ENCODE measurements at places on chromosomes 5 and 9.

DNA sequence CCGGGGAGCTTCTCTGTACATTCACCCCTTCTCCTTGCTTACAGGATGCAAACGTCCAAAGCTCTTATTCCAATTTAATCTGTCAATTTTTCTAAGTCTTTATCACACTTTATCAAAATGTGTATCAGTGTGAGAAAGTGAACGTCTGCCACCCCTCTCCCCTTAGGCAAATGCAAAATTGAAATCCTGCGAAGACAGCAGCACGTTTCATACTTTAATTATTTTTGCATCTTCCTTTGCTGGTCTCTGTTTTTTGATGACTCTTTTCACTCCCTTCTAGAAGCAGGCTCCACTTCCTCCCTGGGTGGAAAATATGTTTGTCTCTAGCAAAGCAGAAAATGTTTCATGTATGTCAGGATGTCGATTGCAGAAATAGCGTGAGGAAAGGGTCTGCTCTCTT is 576.5 kb upstream of the BRINP1 start:
- no peak for DNase-seq

DNA sequence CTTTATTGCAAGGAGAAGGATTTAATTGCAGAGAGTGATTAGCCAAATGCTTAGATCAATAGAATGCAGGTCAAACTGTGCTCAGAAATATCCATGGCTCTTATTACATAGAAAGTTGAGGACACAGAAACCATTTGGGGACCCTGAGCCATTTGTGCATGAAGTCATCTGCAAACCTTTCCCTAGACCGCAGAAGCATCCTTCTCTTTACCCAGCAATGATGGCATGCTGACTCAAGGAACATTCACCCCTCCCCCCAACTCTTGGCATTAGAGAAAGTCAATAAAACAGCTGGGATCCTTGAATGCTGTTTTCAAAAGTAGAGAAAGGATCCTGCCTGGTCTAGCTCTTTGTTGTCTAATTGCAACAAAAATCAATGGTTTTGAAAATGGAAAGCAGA is 73.5 kb downstream of the PPP2R2B start:
- no peak for DNase-seq

DNA sequence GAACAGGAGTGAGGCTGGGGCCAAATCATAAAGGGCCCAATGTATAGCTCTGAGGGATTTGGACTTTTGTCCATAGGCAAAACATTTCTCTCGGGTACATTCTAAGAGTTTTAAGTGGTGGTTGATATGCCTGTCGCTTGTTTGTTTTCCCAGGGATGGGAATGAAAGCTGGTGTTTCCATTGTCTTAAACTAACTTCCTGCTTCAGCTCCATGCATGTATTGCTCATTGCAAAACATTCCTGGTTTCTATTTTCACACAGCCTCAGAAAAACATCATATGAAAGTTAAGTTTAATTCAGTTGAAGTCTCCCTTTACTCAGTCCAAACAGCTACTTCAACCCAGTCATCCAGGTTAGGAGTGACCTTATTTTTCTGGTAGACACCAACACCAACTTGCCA is 235.0 kb downstream of the ACTL7B start:
- DNase-seq = no peak

DNA sequence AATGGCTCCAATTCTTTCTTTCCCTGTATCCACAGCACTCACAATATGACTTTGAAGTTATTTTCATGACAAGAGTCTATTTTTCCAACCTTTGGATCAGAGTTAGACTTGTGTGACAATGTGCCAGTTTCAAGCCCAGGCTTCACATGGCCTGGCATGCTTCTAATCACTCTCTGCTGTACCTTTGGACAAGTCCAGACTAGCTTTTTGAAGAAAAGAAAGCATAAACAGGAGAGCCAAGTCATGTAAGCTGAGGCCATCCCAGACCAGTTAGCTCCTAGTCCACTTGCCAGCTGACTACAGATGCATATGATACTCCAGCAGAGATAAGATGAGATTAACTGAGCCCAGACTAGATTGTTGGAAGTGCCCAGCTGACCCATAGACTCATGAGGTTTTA is 513.6 kb upstream of the C9orf72 start:
- no peak for DNase-seq

DNA sequence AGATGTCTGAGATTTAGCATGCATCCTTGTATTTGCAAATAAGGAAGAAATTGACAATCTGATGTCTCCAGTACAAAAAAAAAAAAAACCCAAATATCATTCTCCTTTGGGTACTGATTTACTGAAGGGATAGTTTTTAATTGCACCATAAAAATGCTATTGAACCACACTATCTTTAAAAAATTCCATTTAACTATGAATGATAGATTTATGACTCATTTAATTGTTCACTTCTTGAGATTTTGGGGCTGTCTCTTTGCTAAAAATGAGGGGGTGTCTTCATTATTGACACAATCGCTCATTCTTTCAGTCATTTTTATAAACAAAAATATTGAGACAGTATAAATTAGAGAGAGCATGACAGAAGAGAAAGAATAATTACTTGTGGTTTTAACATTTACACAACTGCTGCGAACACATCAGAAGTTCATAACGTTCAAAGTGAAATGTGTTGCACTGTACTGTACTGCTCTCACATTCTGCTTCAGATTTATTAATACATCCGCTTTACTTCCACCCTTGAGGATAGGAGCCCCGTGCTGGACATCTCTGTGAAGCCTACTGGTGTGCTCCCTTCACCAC is 142.3 kb downstream of the MEF2C start:
- no peak for DNase-seq

GRCh38 chr5:60141119-60141518 is 247.6 kb upstream of the PDE4D start:
- no peak for DNase-seq

Measured in transverse colon (tissue), 4 donors.